ENCODE measurements at places on chromosomes 1 and 21. TPM values are rescaled to one million over a fixed set of nuclear protein-coding genes. Genes with fewer than 3 reads are reported as not detected.

DNA sequence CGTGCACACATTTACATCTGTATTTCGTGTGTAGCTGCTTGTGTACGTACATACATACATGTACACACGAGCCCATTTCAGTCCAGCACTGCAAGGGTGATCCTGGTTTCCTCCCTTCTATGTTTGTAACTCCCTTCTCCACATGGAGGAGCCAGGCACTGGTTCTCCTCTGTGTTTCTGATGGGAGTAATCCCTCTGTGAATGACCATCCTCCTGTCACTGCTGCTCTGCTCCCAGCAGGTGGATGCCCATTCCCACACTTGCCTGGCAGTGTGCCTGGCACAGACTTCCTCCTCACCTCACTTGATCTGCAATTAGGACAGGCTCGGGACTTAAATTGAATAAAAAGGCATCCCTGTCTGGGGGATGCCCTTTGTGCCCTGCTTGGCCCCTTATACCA lies 37.1 kb downstream of the TRAPPC10 start:
- no peak for DNase-seq

DNA sequence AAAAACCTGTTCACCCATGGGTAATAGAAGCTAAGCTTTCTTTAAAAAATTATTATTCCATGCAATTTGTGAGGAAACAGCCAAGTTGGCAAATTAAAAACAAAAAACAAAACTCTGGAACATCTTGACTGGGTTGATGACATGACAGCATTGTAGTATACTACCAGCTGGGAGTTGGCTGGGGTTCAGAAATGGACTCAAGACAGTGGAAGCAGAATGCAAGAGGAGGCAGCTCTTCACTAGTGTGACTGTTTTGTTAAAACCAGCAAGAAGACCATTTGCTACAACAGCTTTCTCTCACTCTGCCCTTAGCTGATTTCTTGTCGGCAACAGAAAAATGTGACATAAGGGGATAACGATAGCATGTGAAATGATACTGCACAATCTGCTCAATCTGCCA lies 1298.9 kb upstream of the ADGRL4 start:
- no peak for DNase-seq

DNA sequence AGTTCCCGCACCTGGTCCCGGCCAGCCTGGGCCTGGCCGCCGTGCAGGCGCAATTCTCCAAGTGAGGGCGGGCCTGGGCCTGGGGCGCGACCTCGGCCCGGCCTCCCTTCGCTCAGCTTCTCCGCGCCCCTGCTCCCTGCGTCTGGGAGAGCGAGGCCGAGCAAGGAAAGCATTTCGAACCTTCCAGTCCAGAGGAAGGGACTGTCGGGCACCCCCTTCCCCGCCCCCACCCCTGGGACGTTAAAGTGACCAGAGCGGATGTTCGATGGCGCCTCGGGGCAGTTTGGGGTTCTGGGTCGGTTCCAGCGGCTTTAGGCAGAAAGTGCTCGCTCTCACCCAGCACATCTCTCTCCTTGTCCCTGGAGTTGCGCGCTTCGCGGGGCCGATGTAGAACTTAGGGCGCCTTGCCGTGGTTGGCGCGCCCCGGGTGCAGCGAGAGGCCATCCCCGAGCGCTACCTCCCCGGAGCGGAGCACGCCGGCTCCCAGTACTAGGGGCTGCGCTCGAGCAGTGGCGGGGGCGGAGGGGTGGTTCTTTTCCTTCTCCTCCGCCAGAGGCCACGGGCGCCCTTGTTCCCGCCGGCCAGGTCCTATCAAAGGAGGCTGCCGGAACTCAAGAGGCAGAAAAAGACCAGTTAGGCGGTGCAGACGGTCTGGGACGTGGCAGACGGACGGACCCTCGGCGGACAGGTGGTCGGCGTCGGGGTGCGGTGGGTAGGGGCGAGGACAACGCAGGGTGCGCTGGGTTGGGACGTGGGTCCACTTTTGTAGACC lies 1.2 kb downstream of the OLIG1 start:
- no peak for DNase-seq

- DNase-seq: no peak
Measured at GRCh38 chr1:39001516-39002421, 10.7 kb downstream of the AKIRIN1 start.

GRCh38 chr1:111272081-111272480 lies 18.6 kb upstream of the CHIA start:
- DNase-seq: no peak

- DNase-seq: no peak
Measured at GRCh38 chr1:3772715-3773571, at the start of gene SMIM1. Gene SMIM1 (plus strand): TSS chr1:3772749. CDS start chr1:3775374, 2,625 bp downstream.

- DNase-seq: no peak
Measured at GRCh38 chr21:16421007-16421406, 691.2 kb downstream of the USP25 start.

- DNase-seq: no peak
Measured at GRCh38 chr1:1596493-1597274, 3.3 kb downstream of the FNDC10 start.

- DNase-seq: no peak
Measured at GRCh38 chr1:96474985-96475743, 246.4 kb upstream of the PTBP2 start.

DNA sequence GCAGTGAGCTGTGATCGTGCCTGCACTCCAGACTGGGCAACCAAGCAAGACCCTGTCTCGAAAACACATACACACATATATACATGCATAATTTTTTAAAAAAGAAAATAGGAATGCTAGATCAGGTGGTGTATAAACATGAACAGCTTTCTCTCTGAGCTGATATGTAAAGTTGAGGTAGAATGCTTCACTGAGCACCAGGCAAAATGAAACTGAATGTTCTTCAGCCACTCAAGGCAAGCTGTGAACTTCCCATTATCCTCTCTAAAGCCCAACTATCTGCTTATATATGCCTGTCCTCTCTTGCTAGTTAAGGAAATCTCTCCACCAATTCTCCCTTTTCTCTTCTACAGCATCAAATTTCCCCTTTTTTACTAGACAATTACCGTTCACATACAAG lies 93.0 kb downstream of the NUF2 start:
- DNase-seq: no peak

DNA sequence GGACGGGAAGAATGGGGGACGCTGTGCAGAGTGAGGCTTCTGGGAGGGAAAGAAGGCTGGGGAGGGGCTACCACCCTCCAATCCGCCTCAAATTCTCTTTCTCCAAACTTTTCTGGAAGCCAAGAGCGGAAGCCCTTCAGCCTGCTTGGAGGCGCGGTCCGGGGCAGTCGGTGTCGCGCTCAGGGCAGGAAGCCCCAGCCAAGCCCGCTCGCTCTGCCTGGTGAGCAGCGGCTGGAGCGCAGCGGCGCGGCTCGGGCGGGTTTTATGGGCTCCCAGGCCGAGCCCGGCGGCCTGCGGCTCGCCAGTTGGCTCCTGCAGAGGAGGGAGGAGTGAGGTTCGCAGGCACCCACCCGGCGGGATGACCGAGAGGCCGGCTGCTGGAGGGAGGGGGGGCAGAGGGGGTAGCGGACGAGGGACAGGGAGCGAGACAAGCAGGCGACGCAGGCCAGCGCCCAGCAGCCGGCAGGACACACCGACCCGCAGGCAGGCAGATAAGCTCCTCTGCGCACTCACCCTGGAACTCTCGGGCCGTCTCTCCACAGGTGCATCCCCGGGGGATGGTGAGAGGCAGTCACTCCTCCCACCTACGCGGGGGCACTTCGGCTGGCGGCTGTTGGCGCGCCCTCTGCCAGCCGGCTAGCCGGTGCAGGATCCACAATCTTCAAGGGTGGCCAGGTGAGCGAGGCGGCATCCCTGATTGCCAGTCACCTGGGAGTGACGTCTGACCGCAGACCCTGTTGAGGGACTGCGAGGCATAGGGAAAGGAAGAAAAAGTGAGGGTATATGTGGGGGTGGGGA lies at the start of gene AVPR1B:
AVPR1B (minus strand) TSS at position 238 of the 798 bp plus-strand sequence. CDS start 498 bp downstream, outside the sequence.
- DNase-seq: peak; percentile 84

DNA sequence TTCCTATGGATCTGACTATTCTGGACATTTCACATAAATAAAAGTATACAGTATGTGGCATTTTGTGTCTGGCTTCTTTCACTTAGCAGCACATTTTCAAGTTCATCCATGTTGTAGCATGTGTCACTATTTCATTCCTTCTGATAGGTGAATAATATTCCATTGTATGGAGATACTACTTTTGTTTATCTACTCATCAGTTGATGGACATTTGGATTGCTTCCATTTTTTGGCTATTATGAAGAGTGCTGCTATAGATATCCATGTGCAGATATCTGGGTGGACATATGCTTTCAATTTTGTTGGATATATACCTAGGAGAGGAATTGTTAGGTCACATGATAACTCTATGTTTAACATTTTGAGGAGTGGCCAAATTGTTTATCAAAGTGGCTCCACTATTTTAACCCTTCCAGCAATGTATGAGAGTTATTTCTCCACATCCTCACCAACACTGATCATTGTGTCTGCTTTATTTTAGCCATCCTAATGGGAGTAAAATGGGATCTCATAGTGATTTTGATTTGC lies 21.9 kb upstream of the MEF2D start:
- no peak for DNase-seq

- no peak for DNase-seq
Measured at GRCh38 chr1:160789051-160789701, 6.8 kb upstream of the LY9 start.

- DNase-seq: no peak
Measured at GRCh38 chr1:3500265-3500835, 45.9 kb downstream of the ARHGEF16 start.

DNA sequence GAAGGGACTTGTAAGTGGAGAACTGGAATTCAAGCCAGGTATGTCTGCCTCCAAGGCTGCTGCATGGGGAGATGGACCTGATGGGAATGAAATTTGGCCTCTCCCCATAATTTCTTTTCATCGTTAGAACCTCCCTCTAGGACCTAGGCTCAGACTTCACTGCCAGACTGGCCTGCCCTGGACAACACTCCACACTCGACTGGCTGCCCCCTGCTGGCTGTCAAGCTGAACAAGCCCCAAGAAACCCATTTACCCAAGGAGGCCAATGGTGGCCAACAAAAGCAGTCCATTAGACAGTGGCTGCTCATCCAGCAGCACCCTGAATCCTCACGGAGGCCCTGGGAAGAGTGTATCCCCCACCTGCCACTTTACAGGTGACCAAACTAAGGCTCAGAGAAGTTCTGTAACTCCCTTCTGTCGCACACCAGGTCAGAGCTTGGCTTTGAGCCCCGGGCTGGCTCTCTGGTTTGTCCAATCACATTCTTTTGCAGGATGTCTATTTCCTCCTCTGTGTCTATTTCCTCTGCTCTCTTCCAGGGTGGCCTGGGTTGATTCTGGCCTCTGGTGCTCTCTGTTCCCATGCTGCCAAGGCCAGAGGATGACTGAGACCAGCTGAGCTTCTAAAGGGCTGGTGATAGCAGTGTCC lies 3.8 kb downstream of the RNF186 start:
- no peak for DNase-seq

DNA sequence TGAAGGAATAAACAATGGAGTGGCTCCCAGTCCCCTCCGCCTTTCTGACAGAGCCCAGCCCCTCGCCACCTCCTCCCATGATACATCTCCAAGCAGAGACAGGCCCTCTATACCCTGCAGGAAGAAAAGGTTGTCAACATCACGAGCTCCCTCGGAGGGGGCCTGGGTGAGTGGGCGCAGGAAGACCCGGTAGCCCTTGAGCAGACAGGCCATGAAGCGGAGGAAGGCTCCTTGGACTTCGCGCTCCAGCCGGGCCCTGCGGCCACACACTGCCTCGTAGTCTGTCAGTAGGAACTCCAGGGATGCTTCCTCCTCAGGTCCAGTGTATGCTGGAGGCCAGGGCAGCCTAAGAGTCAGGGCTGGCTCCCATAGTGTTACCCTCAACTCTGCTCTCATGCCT lies 7.0 kb downstream of the DENND4B start:
- no peak for DNase-seq

DNA sequence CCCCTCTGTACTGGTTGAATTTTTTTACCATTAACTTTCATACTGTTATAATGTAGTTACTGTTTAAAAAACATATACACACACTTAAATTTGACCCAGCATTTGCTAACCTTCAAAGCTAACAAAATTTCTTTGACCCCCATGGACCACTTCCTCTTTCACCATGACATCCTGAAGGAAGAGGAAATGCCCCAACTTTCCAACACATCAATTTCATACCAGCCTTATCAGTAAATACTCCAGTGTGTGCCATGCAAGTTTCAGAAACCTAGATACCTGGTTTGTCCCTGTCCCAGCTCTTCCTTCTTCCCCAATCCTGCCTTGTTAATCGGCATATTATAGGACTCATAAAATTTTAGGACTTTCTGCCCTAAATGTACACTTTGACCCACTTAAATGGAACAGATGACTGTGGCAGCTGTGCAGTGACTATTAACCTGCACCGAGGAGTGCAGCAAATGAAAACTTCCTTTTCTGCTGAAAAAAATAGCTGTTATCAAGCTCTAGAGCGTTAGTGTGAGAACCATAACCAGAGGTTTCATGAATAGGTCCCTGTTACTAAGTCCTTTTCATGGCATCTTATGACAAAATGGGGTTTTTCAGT lies 54.1 kb downstream of the DTL start:
- DNase-seq: no peak

- DNase-seq: no peak
Measured at GRCh38 chr1:235720544-235720943, 71.0 kb upstream of the GNG4 start.

- DNase-seq: no peak
Measured at GRCh38 chr1:201937624-201938213, 8.6 kb downstream of the LMOD1 start.

DNA sequence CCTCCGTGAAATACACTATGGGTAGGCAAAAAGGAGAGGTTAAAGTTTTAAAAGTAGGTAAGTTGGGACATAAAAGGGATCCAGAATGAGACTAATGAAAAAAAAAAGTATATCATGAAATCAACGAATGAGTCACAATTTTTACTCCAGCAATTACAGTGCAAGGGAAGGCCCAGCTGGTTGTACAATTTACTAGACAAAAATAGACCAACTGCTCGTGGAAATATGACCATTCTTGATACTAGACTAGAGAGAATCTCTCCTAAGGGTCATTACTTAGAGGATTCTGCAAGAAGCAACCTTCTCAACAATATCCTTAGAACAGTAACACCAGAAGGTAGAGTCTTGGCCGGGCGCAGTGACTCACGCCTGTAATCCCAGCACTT lies 55.1 kb upstream of the EFHD2 start:
- DNase-seq: no peak

Gene ALPL
- total RNA-seq: 41.6 TPM

Gene VAMP4
- 14.5 TPM for total RNA-seq

Gene PLA2G2D
- total RNA-seq: not detected

All from osteocyte (in vitro differentiated cells).